ENCODE measurements at places on chromosomes 16 and 17.

DNA sequence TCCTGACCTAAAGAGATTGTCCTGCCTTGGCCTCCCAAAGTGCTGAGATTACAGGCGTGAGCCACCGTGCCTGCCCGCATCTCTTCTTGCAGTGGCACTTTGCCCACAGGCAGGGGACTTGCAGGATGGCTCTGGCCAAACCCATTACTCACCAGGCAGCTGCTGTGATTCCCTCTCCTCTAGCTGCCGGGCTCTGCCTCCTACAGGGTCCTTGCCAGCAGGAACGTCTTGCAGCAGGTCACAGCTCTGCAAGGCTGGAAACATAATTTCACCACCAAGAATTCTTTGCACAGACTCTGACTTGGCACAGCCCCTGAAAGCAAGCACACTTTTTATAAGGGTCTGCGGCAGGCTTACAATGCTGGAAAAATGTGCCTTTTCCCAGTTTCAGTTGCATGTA, 20.3 kb downstream of the COX4I1 start:
- DNase-seq = no peak

DNA sequence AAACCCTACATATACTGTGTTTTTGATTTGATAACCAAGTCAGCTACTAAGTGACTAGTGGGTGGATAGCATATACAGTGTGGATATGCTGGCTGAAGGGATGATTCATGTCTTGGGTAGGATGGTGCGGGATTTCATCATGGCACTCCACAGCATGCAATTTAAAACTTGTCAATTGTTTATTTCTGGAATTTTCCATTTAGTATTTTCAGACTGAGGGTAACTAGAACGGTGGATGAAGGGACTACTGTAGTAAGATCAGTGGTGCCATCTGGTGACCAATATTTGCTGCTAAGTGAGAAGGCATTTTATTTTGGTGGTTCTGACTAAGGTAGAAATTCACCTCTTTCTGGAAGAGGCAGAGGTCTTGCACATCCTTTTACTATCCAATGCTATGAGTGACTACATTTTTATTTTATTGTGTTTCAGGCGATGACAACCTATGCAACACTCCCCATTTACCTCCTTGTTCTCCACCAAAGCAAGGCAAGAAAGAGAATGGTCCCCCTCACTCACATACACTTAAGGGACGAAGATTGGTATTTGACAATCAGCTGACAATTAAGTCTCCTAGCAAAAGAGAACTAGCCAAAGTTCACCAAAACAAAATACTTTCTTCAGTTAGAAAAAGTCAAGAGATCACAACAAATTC, 3.1 kb downstream of the CDC6 start:
- peak; percentile 67 for DNase-seq

GRCh38 chr16:58126451-58126961, 2.7 kb downstream of the CFAP20 start:
- no peak for DNase-seq

DNA sequence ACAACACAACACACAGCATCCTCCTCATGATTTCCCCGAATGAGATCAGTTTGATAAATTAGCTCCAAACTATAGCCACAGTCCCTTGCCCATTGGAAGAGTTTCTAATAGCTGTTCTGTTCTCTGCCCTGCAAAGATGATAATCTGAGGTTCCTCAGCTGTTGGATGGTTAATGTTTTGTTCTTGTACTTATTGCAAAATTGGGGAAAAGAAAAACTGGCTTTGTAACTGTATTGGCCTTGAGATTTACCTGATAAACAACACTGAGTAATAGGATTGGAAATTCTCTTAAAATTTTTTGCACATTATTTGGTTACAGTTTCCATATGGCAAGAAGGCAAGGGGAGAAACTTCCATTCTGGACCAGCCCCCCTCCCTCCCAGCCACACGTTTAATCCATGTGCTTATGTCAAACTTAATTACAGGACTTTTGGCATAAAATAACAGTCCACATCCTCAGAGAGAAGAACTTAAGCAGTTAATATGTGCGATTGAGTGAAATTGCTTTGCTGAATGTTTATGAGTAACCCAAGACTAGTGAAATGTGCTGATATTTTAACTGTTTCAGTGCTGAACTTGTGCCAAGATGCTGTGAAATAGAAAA, 119.1 kb upstream of the ZFHX3 start:
- DNase-seq = no peak

- peak; percentile 76 for DNase-seq
These were observed 55.4 kb downstream of the TNRC6C start for GRCh38 chr17:78013683-78014467.

GRCh38 chr16:56672761-56673536, 3.3 kb downstream of the MT1H start:
- no peak for DNase-seq

Measured in CD4-positive, alpha-beta T cell treated with Interleukin-17A for 1 hour (primary cell).